ENCODE measurements at places on chromosomes 2 and 18. TPM values are rescaled to one million over a fixed set of nuclear protein-coding genes. Genes with fewer than 3 reads are reported as not detected.

GRCh38 chr18:45322343-45322742 is 292.9 kb upstream of the SLC14A2 start:
- DNase-seq = no peak

GRCh38 chr2:11082880-11083279 is 72.4 kb upstream of the SLC66A3 start:
- no peak for DNase-seq

GRCh38 chr18:22606563-22607283 is 189.0 kb upstream of the CTAGE1 start:
- peak; percentile 40 for DNase-seq

GRCh38 chr2:113162173-113162572 is 11.6 kb upstream of the PSD4 start:
- no peak for DNase-seq

Gene TBR1
- total RNA-seq = not detected

Measured in RPMI7951 (cell line).